ENCODE measurements at places on chromosomes 11 and 22. TPM values are rescaled to one million over a fixed set of nuclear protein-coding genes. Genes with fewer than 3 reads are reported as not detected.

Gene MUC5AC
- polyA plus RNA-seq: not detected

Gene CDC45
- polyA plus RNA-seq: 5.3 TPM

Gene SLC35F2
- polyA plus RNA-seq: 3.7 TPM

Gene RASSF7
- polyA plus RNA-seq: 1.7 TPM

Gene DRAP1
- polyA plus RNA-seq: 99.4 TPM

Gene MYO7A
- polyA plus RNA-seq: 2.0 TPM

Gene SPDYC
- polyA plus RNA-seq: not detected

Gene TCN1
- not detected for polyA plus RNA-seq

Gene OR2AG2
- polyA plus RNA-seq: not detected

Gene HPX
- polyA plus RNA-seq: not detected

Gene GVQW3
- 6.4 TPM for polyA plus RNA-seq

Gene P4HA3
- not detected for polyA plus RNA-seq

Gene YWHAH
- 99.7 TPM for polyA plus RNA-seq

Gene PRAME
- polyA plus RNA-seq: not detected

Gene MEI1
- polyA plus RNA-seq: 1.1 TPM

Gene NAV2
- polyA plus RNA-seq: 36.2 TPM

Gene TRIM29
- not detected for polyA plus RNA-seq

Gene MS4A15
- not detected for polyA plus RNA-seq

Gene ST14
- 26.0 TPM for polyA plus RNA-seq

Gene CHRNA10
- polyA plus RNA-seq: 2.4 TPM

Gene OVOL1
- not detected for polyA plus RNA-seq

Gene RIBC2
- 1.3 TPM for polyA plus RNA-seq

Gene LRRC32
- polyA plus RNA-seq: 33.9 TPM

Gene MYBPC3
- polyA plus RNA-seq: 0.67 TPM

Gene SLC22A25
- polyA plus RNA-seq: not detected

Gene UCP2
- polyA plus RNA-seq: 129 TPM

Gene OR4C5
- not detected for polyA plus RNA-seq

Gene OR52D1
- not detected for polyA plus RNA-seq

Gene KIF18A
- not detected for polyA plus RNA-seq

Gene OR10D3
- not detected for polyA plus RNA-seq

Gene OR8H3
- polyA plus RNA-seq: not detected

Gene DCHS1
- 35.4 TPM for polyA plus RNA-seq

Gene NOL12
- 22.5 TPM for polyA plus RNA-seq

Gene MRGPRF
- polyA plus RNA-seq: 14.3 TPM

Gene MAJIN
- polyA plus RNA-seq: not detected
